ENCODE measurements at places on chromosomes 2 and 18.

GRCh38 chr2:14952400-14952963 lies 320.0 kb downstream of the LRATD1 start:
- no peak for DNase-seq

- no peak for DNase-seq
Observed at GRCh38 chr18:34767601-34768027, 57.5 kb downstream of the DTNA start.

DNA sequence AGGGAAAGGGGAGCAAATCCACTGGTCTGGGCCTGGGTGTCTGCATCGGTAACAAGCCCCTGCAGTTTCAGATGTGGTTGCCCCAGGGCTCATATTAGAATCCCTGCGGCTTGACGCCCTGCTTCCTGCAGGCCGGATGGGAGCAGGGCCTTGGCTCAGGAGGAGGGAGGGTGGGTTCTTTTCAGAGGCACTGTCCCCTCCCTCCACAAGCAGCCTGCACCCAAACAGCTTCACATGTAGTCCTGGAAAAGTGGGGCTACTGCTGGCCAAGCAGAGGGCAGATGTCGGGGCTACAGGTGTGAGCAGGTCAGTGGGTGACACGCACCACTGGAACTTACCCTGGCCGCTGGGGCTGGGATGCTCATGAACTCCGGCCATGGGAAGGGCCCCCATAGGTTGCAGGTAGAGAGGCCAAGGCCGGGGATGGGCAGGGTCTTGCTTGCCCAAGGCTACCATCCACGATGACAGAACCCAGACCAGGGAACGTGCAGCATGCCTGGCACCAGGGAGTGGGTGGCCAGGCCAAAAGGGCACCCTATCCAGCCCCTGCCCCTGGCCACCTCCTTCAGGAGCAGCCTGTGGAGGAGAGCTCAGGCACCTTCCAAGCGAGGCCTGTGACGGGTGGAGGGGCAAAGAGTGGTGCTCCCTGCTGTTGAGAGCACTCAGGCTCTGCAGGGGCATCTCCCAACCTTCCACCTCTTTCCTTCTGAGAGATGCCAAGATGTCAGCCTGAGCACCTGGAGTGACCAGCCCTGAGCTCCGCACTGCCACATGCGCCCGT lies 16.8 kb downstream of the ARID5A start:
- DNase-seq = no peak

- DNase-seq = no peak
Observed at GRCh38 chr18:47490882-47491281, 239.4 kb upstream of the SKOR2 start.

GRCh38 chr2:32558492-32558891 lies 69.4 kb upstream of the TTC27 start:
- no peak for DNase-seq

GRCh38 chr2:206001912-206002311 lies 84.1 kb downstream of the INO80D start:
- DNase-seq = no peak

- DNase-seq = no peak
Observed at GRCh38 chr2:105449076-105449475, 50.2 kb upstream of the FHL2 start.

All from amniotic stem cell (primary cell).